ENCODE measurements at places on chromosomes 4 and X. TPM values are rescaled to one million over a fixed set of nuclear protein-coding genes. Genes with fewer than 3 reads are reported as not detected.

GRCh38 chrX:67726018-67726417, 182.2 kb downstream of the AR start:
- H3K27ac ChIP-seq: no peak overlapping the region
- no peaks in the 10 kb centered on the region for H3K36me3 ChIP-seq
- DNase-seq: no peak
- H3K4me3 ChIP-seq: no peak overlapping the region
- peaks cover 22% of the 10 kb centered on the region for H3K27me3 ChIP-seq

The SPATA4 gene
- not detected for total RNA-seq

DNA sequence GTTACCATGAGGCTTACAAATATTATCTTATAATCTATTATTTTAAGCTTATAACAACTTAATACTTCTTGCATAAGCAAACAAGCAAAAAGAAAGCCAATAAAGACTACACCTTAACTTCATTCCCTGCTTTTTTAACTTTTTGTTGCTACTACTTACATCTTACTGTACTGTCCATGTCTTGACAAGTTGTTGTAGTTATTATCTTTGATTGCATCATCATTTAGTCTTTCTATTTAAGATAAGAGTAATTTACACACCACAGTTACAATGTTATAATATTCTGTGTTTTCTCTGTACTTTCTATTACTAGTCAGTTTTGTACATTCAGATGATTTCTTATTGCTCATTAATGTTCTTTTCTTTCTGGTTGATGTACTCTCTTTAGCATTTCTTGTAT, 346.6 kb downstream of the SMARCA1 start:
- H3K4me1 ChIP-seq: no peaks in the 10 kb centered on the region
- H3K4me3 ChIP-seq: no peak overlapping the region
- no peaks in the 10 kb centered on the region for H3K36me3 ChIP-seq
- no peak overlapping the region for H3K27ac ChIP-seq
- DNase-seq: no peak
- H3K27me3 ChIP-seq: no peaks in the 10 kb centered on the region

DNA sequence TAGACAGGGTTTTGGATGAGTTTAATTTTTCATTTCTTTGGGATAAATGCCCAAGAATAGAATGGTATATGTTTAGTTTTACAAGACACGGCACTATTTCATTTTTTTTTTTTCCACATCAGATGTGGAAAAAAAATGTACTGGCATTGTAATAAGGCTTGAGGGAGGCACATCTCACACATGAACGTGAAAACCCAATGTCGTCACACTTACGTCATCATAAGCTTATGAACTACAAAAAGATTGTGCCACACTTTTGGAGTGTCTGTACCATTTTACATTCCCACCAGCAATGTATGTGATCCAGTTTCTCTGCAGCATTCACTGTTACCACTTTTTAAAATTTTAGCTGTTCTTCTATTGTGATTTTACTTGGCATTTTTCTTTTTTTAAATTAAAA, 74.2 kb downstream of the TAF1 start:
- H3K27ac ChIP-seq: no peak overlapping the region
- DNase-seq: no peak
- H3K27me3 ChIP-seq: peaks cover 10% of the 10 kb centered on the region
- peaks cover 10% of the 10 kb centered on the region for H3K36me3 ChIP-seq
- no peak overlapping the region for H3K4me3 ChIP-seq

- H3K4me1 ChIP-seq: no peaks in the 10 kb centered on the region
- no peak overlapping the region for H3K4me3 ChIP-seq
- H3K27ac ChIP-seq: no peak overlapping the region
- no peaks in the 10 kb centered on the region for H3K36me3 ChIP-seq
- peaks cover 21% of the 10 kb centered on the region for H3K27me3 ChIP-seq
Measured at GRCh38 chrX:103510031-103510430, 9.3 kb downstream of the RAB40A start.

The FGFRL1 gene
- total RNA-seq: 18.6 TPM

DNA sequence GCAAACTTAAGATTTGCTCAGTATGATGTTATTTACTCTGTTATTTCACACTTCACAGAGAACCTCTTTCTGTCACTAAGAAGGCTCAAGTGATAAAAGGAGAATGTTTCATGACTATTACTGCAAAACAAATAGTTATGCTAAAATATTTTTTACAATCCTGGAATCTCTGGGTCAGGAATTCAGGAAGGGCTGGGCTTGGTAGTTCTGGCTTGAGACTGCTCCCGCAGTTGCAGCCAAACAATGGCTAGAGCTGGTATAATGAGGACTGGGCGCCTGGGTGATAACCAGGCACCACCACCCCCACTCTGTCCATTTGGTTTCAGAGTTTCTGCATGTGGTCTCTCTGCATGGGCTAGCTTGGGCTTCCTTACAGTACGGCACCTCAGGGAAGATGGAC, 28.7 kb upstream of the SPP1 start:
- DNase-seq: no peak
- H3K4me1 ChIP-seq: no peaks in the 10 kb centered on the region
- H3K36me3 ChIP-seq: no peaks in the 10 kb centered on the region

The PLS3 gene
- 1.3 TPM for total RNA-seq

The TMSB15A gene
- total RNA-seq: 0.62 TPM

- no peak overlapping the region for H3K27ac ChIP-seq
- no peak for DNase-seq
- H3K4me3 ChIP-seq: no peak overlapping the region
- H3K27me3 ChIP-seq: peaks cover 39% of the 10 kb centered on the region
- H3K4me1 ChIP-seq: no peaks in the 10 kb centered on the region
- H3K36me3 ChIP-seq: no peaks in the 10 kb centered on the region
Measured at GRCh38 chr4:118909173-118909956, 20.7 kb downstream of the SYNPO2 start.

- DNase-seq: no peak
- no peak overlapping the region for H3K27ac ChIP-seq
- H3K4me1 ChIP-seq: no peaks in the 10 kb centered on the region
- no peaks in the 10 kb centered on the region for H3K36me3 ChIP-seq
- H3K4me3 ChIP-seq: no peak overlapping the region
- H3K27me3 ChIP-seq: peaks cover 25% of the 10 kb centered on the region
Measured at GRCh38 chrX:69232945-69233344, 67.7 kb upstream of the PJA1 start.

The IDUA gene
- 13.9 TPM for total RNA-seq

- DNase-seq: no peak
- no peaks in the 10 kb centered on the region for H3K27me3 ChIP-seq
- no peak overlapping the region for H3K4me3 ChIP-seq
- no peaks in the 10 kb centered on the region for H3K36me3 ChIP-seq
- H3K27ac ChIP-seq: no peak overlapping the region
Measured at GRCh38 chr4:118018381-118019145, 15.7 kb upstream of the NDST3 start.

GRCh38 chr4:150746156-150746555, 164.2 kb downstream of the MAB21L2 start:
- H3K27ac ChIP-seq: no peak overlapping the region
- H3K4me1 ChIP-seq: peaks cover 8% of the 10 kb centered on the region
- DNase-seq: no peak
- H3K36me3 ChIP-seq: peaks cover 10% of the 10 kb centered on the region

GRCh38 chr4:125582302-125582701, 267.5 kb downstream of the FAT4 start:
- no peak overlapping the region for H3K27ac ChIP-seq
- H3K36me3 ChIP-seq: no peaks in the 10 kb centered on the region
- H3K4me1 ChIP-seq: no peaks in the 10 kb centered on the region
- no peaks in the 10 kb centered on the region for H3K27me3 ChIP-seq
- no peak for DNase-seq

The USP51 gene
- 2.7 TPM for total RNA-seq

- H3K4me1 ChIP-seq: no peaks in the 10 kb centered on the region
- peaks cover 15% of the 10 kb centered on the region for H3K27me3 ChIP-seq
- DNase-seq: no peak
- no peak overlapping the region for H3K4me3 ChIP-seq
- no peaks in the 10 kb centered on the region for H3K36me3 ChIP-seq
Measured at GRCh38 chrX:124194901-124195300, 137.6 kb upstream of the TEX13D start.

The PLP1 gene
- total RNA-seq: not detected

The NUDT11 gene
- 3.0 TPM for total RNA-seq

- H3K4me3 ChIP-seq: no peak overlapping the region
- H3K27me3 ChIP-seq: no peaks in the 10 kb centered on the region
- DNase-seq: no peak
- no peaks in the 10 kb centered on the region for H3K4me1 ChIP-seq
Measured at GRCh38 chr4:53267026-53267425, 98.8 kb downstream of the SCFD2 start.

GRCh38 chr4:24971192-24971591, 58.4 kb upstream of the CCDC149 start:
- no peaks in the 10 kb centered on the region for H3K4me1 ChIP-seq
- H3K4me3 ChIP-seq: no peak overlapping the region
- H3K27ac ChIP-seq: no peak overlapping the region
- DNase-seq: no peak

DNA sequence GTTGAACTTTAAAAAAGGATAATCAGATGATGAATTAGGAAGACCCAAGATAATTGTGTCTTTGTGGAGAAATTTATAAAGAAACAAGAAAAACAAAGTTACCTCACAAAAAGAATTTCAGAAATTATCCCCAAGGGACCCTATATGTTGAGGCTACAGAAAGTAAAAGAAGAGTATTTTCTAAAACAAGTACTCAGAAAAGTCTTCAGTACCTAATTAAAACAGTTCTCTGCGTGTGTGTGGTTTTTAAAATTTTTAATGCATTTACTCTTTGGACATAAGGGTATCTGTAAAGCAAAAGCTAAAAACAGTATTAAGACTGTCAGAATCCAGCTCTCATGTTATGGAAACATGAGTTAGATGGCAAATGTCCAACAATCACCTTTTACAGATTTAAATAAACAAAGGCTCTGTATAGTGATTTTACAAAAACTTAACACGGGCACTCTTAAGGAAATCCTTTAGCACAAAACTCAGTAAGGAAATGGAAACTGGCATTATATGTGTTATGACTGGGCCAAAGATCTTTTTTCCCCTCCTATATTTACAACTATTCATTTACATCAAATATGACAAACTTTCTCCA, 187.5 kb downstream of the NSUN7 start:
- no peak overlapping the region for H3K4me3 ChIP-seq
- H3K27me3 ChIP-seq: no peaks in the 10 kb centered on the region
- no peak for DNase-seq
- H3K27ac ChIP-seq: no peak overlapping the region

The TEX13D gene
- not detected for total RNA-seq

The SPANXA2 gene
- total RNA-seq: not detected

The ARR3 gene
- total RNA-seq: not detected

GRCh38 chrX:65702956-65703355, 35.5 kb downstream of the MSN start:
- H3K27ac ChIP-seq: peak overlapping the region; percentile 89
- DNase-seq: no peak
- H3K4me3 ChIP-seq: no peak overlapping the region
- peaks cover 3% of the 10 kb centered on the region for H3K36me3 ChIP-seq
- H3K27me3 ChIP-seq: no peaks in the 10 kb centered on the region

The PABPC1L2A gene
- not detected for total RNA-seq

- no peaks in the 10 kb centered on the region for H3K36me3 ChIP-seq
- H3K4me3 ChIP-seq: no peak overlapping the region
- no peak overlapping the region for H3K27ac ChIP-seq
- no peak for DNase-seq
- peaks cover 18% of the 10 kb centered on the region for H3K4me1 ChIP-seq
- H3K27me3 ChIP-seq: no peaks in the 10 kb centered on the region
Measured at GRCh38 chr4:40327340-40327739, 7.8 kb upstream of the CHRNA9 start.

DNA sequence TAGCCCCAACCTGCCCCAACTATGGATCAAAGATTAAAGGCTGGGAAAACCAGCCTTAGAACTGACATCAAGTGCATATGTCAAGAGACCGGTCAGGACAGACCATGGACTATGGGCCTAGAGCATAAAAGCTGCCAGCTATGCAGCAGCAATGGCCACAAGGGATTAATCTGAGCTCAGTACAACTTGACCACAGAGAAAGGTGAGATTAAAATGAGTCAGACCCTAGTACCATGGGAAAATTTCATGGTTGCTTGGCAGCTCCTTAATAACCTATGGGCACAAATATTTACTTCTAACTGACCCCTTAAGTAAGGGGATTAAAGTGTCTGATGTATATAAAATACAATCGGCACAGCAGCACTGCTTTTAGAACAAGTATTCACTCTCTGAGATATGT, 54.4 kb downstream of the CBR4 start:
- peaks cover 1% of the 10 kb centered on the region for H3K36me3 ChIP-seq
- no peak overlapping the region for H3K4me3 ChIP-seq
- DNase-seq: no peak
- H3K27me3 ChIP-seq: no peaks in the 10 kb centered on the region
- no peaks in the 10 kb centered on the region for H3K4me1 ChIP-seq

The ETDB gene
- total RNA-seq: not detected

The HDX gene
- total RNA-seq: 1.3 TPM

DNA sequence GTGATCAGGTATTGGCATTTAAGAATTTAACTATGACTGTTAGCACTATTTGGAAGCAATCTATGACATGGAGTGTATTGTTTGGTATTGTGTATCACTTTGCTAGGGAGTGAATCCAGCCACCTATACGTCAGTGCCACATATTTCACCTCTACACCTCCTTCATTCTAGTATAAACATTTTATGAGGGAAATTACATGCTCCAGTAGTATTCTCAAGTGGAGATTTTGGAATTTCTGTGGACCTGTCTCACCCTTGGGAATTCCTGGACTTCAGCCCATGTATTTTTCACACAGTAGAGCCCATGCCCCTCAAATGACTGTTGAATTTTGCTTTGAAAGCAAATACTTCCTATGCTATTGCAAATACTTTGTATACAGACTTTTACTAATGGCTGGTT, 11.3 kb downstream of the BST1 start:
- no peaks in the 10 kb centered on the region for H3K27me3 ChIP-seq
- H3K4me1 ChIP-seq: no peaks in the 10 kb centered on the region
- no peak overlapping the region for H3K4me3 ChIP-seq
- no peak for DNase-seq
- H3K27ac ChIP-seq: no peak overlapping the region

The IL9R gene
- 5.2 TPM for total RNA-seq

DNA sequence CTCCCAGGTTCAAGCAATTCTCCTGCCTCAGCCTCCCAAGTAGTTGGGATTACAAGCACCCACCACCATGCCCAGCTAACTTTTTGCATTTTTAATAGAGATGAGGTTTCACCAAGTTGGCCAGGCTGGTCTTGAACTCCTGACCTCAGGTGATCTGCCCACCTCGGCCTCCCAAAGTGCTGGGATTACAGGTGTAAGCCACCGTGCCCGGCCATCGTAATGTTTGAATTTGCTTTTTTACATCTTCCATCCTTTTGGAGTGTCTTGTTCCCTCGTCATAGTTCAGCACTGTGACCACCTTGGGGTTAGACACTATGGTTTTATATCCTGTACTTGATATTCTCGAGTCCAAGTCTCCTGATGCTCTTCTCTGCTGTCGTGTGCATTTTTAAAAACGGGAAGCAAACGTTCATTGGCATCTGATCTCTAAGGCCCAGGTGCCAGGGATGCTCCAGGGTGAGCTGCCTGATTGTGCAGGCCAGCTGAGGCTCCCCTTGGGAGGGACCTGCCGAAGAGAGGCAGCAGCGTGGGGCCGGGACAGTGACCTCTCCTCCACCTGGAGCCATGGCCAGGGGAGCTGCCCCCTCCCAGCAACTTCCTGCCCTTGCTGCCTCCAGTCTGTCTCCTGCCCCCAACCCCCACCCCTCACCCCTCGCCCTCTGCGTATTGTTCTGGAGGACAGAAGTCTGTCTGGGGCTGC, 16.7 kb downstream of the DGKQ start:
- H3K27me3 ChIP-seq: no peaks in the 10 kb centered on the region
- no peaks in the 10 kb centered on the region for H3K36me3 ChIP-seq
- no peak for DNase-seq
- no peaks in the 10 kb centered on the region for H3K4me1 ChIP-seq
